Tongue (tissue), 3 donors: ENCODE measurements at places on chromosomes 7 and 10.

DNA sequence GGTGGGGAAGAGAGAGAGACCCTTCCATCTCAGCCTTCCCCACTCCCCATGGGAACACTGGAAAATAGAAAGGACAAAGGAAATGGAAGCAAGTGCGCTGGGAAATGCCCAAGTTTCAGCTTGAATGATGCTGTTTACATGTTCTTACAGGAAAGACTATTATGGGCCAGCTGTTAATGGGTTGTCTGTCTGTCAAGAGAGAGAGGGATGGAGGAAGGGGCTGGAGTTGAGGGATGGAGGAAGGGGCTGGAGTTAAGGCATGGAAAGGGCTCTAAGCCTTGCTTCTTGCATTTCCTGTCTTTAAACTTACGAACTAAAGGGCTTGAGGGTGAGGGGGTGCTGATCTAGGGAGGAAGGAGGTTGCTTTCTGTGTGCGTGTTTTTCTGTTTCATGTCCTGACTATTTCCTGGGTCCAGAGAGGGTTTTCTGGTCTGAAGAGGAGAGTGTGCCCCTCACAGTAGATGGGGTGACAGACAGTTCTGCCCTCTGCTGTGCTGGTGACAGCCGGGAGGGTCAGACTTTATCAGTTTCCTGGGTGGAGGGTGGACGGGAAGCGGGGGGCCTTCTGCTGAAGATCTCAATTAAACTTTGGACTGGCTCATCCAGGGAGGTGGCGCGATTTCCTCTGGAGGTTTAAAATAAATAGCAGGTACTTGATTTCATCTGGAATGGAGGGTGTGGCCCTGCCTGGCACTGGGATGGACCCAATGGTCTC, 30.5 kb downstream of the GRK5 start:
- peak; percentile 60 for DNase-seq

GRCh38 chr10:63429281-63429680, 36.5 kb downstream of the JMJD1C start:
- peak; percentile 75 for DNase-seq

DNA sequence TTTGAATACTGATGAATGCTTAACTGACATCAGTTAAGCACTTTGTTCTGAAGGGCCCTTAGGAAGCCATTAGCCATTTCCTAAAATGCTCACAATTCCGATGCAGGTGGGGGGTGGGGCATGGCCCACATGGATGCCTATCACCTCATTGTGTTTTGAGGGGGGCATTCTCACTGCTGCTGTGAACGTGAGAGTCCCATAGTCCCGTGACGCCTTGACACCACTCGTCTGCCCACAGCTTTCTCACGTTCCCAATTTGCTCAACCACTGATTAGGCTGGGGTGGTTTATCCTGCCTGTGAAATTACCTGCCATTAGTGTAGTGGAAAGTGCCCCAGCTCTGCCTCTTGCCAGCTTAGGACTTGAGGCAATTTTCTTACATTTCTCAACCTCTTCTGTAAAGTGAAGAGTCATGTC, 31.9 kb downstream of the DUSP5 start:
- no peak for DNase-seq

- no peak for DNase-seq
Observed at GRCh38 chr7:81460250-81461045, 309.4 kb downstream of the HGF start.

- no peak for DNase-seq
Observed at GRCh38 chr10:132836248-132836831, 50.4 kb upstream of the NKX6-2 start.

DNA sequence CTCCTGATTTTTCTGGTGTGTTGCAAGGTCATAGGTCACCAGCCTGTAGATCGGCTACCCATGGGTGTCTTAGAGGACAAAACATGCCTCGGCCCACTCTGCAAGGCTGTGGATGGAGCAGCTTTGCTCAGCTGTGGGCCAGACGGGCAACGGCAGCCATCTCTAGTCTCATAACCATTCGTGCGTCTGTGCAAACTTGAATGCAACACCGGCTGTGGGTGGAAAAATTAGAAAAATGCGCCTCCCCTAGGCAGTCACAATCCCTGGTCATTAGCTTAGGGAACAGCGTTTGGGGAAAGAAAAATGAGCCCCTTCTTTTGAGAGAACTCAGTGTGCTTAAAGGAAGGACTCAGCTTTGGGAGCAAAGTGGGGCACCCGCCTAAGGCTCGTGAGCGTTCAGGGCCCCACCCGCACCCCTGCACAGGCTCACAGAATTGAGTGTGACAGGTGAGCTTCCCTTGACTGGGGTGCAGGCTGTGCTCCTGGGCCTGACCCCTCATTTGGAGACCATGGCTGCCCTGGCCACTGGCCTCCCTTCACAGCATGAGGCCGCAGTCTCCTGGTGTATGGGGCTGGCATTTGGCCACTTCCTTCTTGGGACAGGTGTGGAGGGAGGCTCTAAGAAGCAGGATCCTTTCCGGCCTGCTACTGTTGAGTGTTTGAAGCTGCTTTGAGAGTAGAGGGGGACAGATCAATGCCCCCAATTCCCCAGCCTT, 148.0 kb downstream of the C10orf105 start:
- no peak for DNase-seq

DNA sequence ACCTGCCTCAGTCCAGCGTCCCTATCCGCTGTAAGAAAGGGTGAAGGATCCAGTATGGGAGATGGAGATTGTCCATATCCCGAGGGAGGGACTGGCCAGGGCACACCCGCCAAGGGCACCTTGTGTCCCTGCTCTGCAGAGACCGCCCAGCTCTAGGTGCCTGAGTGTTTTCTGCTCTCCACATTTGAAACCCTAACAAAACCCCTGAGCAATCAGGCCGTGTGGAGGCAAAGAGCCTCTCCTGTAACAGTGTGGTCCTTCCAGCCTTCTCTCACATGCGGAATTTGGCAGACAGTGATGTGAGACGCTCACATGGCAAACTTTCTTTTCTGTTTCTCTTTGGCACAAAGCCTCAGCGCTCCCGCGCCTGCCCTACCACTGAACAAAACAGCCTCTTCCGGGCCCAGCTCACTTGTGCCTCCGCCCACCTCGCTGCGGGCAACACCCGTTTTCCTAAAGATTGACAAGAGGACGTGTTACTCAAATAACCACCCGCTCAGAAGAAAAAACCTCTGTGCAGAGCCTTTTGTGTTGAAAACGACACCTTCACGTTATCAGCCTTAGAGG, 514.8 kb downstream of the DNAJB6 start:
- DNase-seq: peak; percentile 77

DNA sequence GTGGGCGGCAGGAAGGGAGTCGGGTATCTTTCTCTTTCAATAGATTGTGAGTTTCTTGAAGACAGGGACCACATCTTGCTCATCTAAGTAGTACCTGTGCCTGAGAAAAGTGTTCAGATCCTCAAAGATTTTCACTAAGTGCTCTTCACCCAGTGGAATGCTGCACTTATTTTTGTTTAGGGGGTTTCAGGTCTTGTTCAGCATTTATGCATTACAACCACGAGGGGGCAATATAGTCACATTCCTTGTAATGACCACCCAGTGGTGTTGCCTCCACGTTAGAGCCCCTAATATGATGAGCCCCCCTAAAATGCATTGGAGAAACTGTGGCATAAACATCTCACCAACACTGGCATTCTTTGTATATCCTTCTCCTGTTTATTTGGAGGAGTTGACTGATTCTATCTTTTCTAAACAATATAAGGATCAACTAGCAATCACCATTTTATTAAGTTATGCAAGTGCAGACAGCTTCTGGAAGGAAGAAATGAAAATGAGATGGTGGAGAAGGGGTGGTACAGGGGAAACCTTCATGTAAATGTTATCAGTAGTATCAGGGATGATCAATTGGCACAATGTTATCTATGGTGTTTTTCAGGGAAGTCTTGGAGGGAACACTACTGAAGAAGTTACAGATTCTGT, 3.1 kb upstream of the PAPSS2 start:
- DNase-seq: peak; percentile 70

DNA sequence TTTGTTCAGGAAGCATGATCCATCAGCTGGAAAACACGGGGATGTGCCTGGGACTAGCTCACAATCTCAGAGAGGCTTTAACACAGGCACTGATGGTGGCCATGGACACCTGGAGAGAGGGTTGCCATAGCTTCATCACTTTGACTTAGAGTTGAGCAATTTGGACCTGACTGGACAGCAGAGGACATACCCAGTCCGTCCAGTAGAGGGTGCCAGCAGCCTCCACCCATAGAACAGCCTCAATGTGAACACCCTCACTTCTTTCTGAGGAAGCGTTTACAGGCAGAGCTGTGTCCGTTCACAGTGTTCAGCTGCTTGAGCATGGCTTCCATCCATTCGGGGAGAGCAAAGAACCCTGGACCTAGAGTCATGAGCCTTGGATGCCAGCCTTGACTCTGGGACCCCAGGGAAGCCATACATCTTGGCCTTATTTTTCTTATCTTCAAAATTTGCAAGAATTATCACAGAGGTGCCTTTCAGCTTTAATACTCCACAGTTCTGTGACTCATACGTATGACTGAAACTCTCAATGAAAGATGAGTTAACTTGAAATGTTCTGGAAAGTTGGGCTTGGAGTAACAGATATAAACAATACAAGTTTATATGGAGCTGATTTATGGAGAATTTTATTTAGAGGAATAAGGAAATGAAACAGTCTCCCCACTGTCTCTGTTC, 302.9 kb upstream of the PODXL start:
- peak; percentile 68 for DNase-seq

- DNase-seq: peak; percentile 60
Observed at GRCh38 chr10:58648131-58648530, 135.5 kb downstream of the BICC1 start.

DNA sequence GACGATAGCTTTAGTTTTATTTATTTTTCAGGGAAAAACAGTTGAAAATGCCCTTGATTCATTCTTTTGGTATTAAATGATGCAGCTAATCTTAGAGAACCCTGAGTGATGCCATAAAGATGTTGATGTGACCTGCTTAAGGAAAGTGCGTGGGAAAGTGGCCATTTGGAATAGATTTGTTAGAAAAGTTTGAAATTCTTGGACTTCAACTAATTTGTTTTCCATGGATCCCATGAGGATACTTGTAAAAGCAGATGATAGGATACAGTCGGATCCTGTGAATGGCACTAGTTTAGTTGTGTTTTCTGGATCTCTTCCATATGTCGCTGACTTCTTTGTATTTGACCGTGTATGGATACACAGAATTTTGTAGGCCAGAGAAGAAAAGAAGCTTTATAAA, 69.0 kb downstream of the SEPTIN7 start:
- no peak for DNase-seq

DNA sequence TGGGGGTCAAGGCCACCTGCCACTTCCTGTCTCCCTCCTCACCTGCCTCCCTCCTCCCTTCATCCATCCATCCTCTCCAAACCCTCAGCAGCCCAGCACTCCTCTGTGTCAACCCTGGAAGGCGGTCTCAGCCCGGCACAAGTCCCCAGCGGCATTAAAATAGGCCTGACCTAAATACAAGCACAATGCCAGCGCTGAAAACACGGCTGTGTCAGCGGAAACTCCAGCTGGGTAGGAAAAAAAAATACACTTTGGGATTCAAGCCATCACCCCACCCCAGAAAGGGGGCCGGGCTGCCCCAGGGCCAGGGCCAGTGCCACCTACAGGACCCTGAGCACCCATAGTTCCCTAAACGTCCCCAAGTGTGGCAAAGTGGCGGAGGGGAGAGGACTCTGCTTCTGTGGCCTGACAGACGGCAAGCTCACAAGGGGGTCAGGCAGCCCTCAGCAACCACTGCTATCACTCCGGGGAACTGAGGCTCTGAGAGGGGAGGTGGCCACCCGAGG, 22.7 kb upstream of the GTF2IRD1 start:
- peak; percentile 43 for DNase-seq

DNA sequence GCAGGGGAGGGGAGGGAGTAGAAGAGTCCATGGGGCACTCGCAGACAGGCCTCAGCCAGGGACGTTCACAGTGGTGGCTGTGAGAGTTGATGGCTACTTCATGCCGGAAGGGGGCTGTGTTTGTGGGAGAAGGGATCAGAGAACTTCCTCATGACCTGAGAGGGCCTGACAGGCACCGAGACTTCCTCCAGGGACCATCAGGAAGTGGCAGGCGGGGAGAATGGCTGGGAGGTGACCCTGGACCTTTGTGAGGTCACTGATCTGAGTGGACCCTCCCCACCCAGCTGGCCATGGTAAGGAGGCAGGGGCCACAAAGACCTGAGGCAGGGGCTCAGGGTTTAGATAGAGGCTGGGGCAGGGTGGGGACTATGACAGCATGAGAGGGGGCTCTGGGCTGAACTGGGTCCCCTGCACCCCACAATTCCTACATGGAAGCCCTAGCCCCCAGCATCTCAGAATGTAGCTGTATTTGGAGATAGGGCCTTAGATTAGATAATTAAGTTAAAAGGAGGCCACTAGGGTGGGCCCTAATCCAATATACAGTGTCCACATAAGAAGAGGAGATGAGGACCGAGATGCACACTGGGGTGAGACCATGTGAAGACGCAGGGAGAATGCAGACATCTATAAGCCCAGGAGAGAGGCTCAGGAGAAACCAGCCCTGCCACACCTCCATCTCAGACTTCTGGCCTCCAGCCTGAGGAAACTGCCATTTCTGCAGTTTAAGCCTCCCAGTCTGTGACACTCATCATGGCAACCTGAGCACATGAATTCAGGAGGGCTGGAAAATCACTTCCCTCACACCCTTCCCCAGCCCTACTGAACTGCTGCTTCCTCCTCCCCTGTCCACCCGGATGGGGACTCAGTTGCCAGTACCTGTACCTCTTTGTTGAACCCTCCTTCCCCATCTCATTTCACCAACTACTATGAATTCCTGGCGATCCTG, 273.9 kb upstream of the ZNF32 start:
- DNase-seq: peak; percentile 24

DNA sequence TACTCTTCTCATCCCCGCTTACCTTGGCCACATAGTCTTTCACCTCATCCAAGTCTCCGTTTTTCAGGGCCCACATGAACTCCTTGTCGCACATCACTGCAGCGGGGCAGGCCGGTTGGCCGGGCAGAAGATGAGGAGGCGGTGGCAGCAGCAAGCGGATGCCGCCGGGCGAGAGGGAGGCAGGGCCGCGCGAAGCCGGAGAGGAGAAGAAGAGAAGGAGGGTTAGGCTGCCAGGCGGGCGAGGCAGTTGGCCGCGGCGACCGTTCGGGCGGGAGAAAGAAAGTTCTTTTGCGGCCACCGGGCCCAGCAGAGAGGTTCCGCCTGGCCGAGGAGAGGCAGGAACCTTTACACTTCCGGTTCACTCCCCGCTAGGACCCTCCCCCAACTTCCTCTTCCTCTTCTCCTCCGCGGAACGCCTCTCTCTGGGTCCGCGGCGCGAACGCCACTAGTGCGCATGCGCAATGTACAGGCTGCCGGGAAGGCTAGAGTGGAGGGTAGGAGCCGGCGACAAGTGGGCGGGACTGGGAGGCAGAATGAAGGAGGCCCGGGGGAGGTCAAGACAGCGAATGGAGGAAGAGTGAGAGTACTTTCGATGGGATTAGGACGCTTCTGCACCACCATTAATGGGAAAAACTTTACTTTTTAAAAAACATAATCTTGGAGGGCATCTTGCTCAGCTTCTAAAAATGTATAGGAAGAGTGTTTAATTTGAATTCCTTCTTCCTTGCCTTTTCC, at the start of gene MTPN:
TSS of gene MTPN (minus strand) at position 353 of the 735 bp plus-strand sequence. CDS start at position 94, 259 bp downstream.
- peak; percentile 99 for DNase-seq
